Pulmonary artery endothelial cell (primary cell): ENCODE measurements at places on chromosomes 7 and 10. TPM values are rescaled to one million over a fixed set of nuclear protein-coding genes. Genes with fewer than 3 reads are reported as not detected.

Gene TMEM178B
- total RNA-seq: 0.07 TPM in 1 of 2 replicates, not detected in the other

Gene PIP
- not detected in 2 replicates for total RNA-seq

Gene TLX1
- total RNA-seq: 0.60 and 1.8 TPM in 2 replicates

Gene LRRTM3
- total RNA-seq: not detected in 2 replicates

Gene HOXA13
- not detected in 2 replicates for total RNA-seq

Gene VWA2
- total RNA-seq: not detected in 2 replicates
